ENCODE measurements at places on chromosomes 4 and X. TPM values are rescaled to one million over a fixed set of nuclear protein-coding genes. Genes with fewer than 3 reads are reported as not detected.

GRCh38 chr4:167222099-167222498 lies 12.2 kb downstream of the SPOCK3 start:
- no peaks in the 10 kb centered on the region for H3K36me3 ChIP-seq
- no peaks in the 10 kb centered on the region for H3K27me3 ChIP-seq
- DNase-seq, result no peak
- H3K27ac ChIP-seq, result no peak overlapping the region

GRCh38 chrX:68660746-68661145 lies 13.3 kb downstream of the STARD8 start:
- no peaks in the 10 kb centered on the region for H3K27me3 ChIP-seq
- no peak for DNase-seq
- no peak overlapping the region for H3K27ac ChIP-seq
- H3K4me1 ChIP-seq, result no peaks in the 10 kb centered on the region
- no peak overlapping the region for H3K4me3 ChIP-seq

DNA sequence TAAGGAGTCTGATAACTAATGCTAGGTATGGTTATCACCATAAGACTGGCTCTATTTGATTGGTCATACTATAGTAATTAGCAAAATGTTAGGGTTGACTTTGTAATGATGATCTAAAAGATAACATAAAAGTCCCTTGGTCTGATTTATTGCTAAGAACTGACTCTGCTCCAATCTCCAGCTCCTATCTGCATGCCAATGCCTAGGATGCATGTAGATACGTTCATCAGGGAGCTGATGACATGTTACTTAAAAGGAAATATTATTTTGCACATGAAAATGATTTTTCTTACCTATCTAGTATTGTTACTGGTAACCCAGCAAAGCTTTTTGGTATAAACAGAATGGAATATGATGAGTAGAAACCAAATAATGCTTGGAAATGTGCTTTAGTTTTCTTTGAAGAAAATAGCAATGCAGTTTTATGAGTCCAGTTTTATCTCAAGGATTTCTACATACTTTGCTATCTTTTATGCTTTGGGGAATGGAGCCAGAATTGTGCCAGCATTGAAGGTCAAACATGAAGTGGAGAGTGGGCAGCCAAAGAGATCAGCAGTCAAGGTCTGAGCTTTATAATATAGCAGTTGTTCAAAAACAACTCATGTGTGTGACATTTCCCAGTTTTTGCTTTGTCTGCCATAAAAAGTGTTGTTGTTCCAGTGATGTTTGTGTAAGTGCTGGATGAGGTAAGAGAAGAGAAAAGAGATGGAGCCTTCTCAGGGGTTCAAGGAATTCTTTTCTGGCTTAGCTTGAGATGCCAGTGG lies 121.0 kb downstream of the ARHGAP24 start:
- H3K36me3 ChIP-seq, result no peaks in the 10 kb centered on the region
- DNase-seq, result no peak
- no peaks in the 10 kb centered on the region for H3K27me3 ChIP-seq
- H3K27ac ChIP-seq, result no peak overlapping the region
- no peaks in the 10 kb centered on the region for H3K4me1 ChIP-seq

- H3K27ac ChIP-seq, result no peak overlapping the region
- no peaks in the 10 kb centered on the region for H3K36me3 ChIP-seq
- DNase-seq, result no peak
- no peaks in the 10 kb centered on the region for H3K27me3 ChIP-seq
- no peak overlapping the region for H3K4me3 ChIP-seq
These were observed 19.5 kb downstream of the ZNF275 start for GRCh38 chrX:153353416-153353815.

DNA sequence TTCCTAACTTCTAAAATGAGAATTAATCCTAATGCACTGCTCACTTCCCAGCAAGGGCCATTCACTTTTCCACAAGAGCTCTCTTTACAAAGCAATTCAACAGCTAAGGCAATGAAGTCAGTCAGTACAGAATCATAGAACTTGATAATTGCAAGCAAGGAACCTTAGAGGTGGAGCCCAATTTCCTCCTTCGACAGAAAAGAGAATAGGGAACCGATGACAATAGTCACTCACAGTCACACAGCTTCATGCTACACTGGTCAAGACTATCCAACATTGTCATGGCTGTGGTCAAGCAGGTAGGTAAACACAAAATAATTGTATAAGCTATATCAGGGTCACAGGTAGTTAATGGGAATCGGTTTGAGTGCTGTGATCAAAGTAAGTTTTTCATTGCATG lies 90.0 kb downstream of the ELOVL6 start:
- H3K27me3 ChIP-seq, result no peaks in the 10 kb centered on the region
- H3K4me3 ChIP-seq, result no peak overlapping the region
- no peaks in the 10 kb centered on the region for H3K36me3 ChIP-seq
- H3K4me1 ChIP-seq, result no peaks in the 10 kb centered on the region

DNA sequence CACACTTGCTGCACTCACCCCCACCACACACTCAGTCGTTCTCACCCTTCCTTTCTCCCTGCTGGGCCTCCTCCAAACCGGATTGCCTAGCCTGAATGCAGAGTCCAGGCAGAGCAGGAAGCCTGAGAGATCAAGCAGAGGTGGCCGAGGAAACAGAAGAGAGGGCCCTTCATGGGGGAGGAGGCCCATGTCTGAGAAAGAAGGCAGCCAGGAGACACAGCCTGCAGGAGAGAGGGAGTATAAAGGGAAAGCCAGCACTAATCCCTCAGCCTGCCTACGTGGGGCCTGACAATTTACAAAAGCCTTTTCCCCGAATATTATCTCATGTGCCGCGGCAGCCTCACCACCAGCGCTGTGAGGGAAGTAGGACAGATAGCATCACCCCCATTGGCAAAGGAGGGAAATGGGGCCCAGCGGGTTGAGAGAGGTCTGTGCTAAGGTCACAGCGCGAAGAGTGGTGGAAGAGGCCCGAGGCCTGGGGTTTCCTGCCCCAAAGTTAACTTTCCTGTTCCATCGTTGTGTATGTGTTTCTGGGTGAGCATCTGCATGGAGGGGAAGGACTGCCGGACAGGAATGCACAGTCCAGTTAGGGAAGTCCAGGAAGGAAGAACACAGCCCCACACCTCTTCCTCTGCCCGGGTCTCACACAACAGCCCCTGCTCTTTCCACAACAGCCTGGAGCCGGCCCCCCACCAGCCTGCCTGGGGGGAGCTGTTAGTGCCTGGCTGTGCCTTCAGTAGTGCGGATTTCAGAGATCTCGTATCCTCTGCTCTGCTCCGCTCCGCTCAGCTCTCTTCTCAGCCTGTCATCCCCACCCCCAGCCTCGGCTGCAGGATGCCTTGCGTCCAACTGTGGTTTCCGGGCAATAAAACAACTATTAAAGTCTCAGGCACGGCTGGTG lies 50.9 kb upstream of the BCOR start:
- no peak overlapping the region for H3K27ac ChIP-seq
- H3K27me3 ChIP-seq, result peaks cover 7% of the 10 kb centered on the region
- H3K4me1 ChIP-seq, result peaks cover 33% of the 10 kb centered on the region
- DNase-seq, result peak; percentile 54
- H3K36me3 ChIP-seq, result no peaks in the 10 kb centered on the region

DNA sequence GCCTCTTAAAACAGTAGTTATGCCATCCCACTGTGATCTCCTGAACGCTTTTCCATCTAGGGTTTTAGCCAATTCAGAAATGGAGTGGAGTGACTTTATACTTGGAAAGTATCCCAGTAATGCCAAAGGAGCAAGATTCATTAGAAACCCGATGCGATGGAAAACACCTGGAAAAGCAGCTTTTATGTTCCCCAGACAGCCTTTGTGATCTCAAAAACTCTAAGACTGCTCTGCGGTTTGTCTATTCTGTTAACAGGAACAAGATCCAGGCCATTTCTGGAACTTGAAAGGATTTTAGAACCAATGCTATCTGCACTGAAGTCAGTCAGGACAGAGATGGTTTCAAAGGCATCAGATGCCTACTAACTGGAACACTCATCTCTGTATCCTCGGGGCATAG lies 145.1 kb downstream of the APBB2 start:
- no peak for DNase-seq
- no peaks in the 10 kb centered on the region for H3K27me3 ChIP-seq
- peaks cover 9% of the 10 kb centered on the region for H3K4me1 ChIP-seq
- no peaks in the 10 kb centered on the region for H3K36me3 ChIP-seq
- H3K27ac ChIP-seq, result no peak overlapping the region

GRCh38 chr4:16120720-16121119 lies 36.9 kb upstream of the PROM1 start:
- DNase-seq, result no peak
- no peaks in the 10 kb centered on the region for H3K4me1 ChIP-seq

DNA sequence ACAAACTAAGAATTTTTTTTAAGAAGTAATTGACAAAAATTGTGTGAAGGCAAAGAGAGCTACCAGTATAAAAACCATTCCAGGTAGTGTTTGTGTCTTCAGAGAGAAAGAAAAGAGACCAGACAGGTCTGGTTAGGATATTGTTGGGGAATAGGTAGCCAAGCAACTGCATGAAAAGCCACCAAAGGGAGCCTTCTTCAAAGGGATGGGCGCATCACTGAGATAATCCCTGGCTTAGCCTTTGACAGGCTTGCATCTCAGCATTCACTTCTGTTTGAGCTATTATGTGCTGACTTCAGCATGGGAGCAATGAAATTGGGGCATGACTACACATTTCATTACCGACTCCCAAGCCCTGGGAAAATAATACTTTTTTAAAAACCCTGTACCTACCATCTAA lies 496.6 kb downstream of the IL1RAPL1 start:
- H3K27me3 ChIP-seq, result no peaks in the 10 kb centered on the region
- no peak for DNase-seq
- H3K27ac ChIP-seq, result no peak overlapping the region
- no peak overlapping the region for H3K4me3 ChIP-seq
- H3K36me3 ChIP-seq, result no peaks in the 10 kb centered on the region

DNA sequence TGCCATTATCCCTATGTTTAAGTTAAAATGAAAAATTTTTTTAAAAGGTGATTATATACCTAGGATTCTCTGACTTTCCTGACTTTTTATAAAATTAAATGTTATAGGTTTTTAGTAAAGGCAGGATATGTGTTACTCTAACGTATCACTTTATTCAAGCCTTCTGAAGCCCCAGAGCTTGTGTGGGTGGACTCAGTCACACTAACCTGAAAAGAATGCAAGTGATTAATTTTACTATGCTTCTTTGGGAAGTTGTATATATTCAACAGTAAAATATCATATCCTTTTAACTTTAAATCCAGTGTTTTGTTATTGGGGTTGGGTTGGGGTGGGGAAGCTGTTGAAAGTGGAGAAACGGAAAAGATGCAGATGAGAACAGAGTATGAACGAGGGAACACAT lies 22.8 kb downstream of the PDLIM3 start:
- H3K4me1 ChIP-seq, result no peaks in the 10 kb centered on the region
- H3K4me3 ChIP-seq, result no peak overlapping the region
- no peaks in the 10 kb centered on the region for H3K36me3 ChIP-seq
- no peak overlapping the region for H3K27ac ChIP-seq

DNA sequence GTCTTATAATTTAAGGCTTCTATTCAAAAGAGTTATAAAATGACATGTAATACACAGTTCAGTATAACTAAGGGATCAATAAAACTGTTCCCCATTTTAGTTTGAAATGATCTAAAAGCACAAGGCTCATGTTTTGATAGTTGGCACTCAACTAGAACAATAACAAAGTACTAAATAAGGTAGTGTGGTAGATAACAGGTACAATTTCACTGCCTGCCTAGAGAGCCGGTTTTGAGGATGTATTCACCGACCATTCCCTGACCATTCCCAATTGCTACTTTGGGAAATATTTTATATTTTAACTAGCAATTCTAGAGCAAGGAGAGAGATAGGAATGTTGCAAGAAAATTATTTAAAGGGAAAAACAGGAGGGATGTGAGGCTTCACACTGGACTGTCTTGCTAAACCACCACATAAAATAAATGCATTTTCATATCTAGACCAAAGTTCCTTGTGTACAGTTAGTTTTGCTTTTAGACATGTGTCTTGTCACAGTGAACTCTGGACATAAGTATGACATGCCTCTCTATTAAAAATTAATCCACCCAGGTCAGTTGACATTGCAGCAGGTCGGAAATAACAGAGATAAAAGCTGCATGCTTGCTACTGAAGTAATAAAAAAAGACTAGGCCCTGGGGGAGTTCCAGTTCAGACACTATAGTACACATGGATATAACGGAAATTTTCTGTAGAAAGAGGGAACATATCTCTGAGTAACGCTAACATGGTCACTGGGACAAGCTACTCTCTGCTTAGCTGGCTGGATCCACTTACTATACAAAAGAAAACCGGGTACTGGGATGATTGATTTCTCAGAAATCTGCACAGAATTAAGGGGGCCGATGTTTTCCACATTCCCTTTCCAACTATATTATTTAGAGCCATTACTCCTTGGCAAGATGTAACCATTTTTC lies 56.3 kb upstream of the NAP1L5 start:
- no peak overlapping the region for H3K27ac ChIP-seq
- H3K4me3 ChIP-seq, result no peak overlapping the region
- no peak for DNase-seq

DNA sequence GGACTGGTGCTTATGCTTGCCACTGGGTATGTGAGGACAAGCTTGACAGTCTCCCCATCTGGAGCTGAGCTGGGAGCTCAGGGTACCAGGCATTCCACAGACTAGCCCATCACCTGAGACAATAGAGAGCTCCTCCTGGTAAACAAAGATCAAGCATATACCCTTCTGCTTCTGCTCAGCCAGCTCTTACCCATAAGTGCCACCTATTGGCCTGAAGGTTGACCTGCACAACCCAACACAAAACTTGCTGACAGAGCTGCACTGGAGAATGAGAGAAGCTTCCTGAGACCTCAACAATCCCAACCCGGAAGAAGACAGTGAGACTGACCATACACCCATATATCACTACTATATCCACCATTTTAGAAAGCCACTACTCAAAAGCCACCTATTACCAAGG lies 1049.2 kb upstream of the INTU start:
- no peak overlapping the region for H3K4me3 ChIP-seq
- H3K27ac ChIP-seq, result no peak overlapping the region
- no peaks in the 10 kb centered on the region for H3K27me3 ChIP-seq
- H3K36me3 ChIP-seq, result no peaks in the 10 kb centered on the region
- no peaks in the 10 kb centered on the region for H3K4me1 ChIP-seq

Gene SPP1
- total RNA-seq, result 16.7 TPM

Gene SERPINA7
- not detected for total RNA-seq

Gene CXCL6
- not detected for total RNA-seq

Gene GSTCD
- 7.9 TPM for total RNA-seq

Data from transverse colon (tissue), 4 donors.